ENCODE measurements at places on chromosomes 6 and 20.

DNA sequence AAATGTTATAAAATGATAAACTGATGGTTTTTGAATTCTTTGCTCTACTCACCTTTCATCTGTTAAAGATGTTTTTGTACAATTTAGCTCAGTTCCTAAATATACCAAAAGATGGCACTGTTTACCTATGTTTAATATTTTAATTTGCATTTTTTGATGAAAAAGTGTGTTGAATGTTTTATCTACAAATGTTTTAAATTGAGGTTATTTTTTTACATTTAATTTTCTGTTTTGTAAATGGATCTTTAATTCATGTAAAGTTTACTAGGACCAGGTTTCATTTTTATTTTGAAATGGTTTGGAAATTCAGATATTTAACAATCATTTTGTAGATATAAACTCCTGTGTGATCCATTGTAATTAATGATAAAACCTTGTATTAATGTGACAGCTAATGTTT, 30.0 kb downstream of the CDKAL1 start:
- no peak for DNase-seq

- no peak for DNase-seq
These were observed 28.6 kb downstream of the KIF25 start for GRCh38 chr6:168025831-168026710.

GRCh38 chr6:82144852-82145340, 102.6 kb downstream of the IBTK start:
- no peak for DNase-seq

- no peak for DNase-seq
These were observed 235.5 kb upstream of the KCNQ5 start for GRCh38 chr6:72386324-72386723.

GRCh38 chr20:42484335-42484734, 705.4 kb downstream of the PTPRT start:
- DNase-seq, result no peak

DNA sequence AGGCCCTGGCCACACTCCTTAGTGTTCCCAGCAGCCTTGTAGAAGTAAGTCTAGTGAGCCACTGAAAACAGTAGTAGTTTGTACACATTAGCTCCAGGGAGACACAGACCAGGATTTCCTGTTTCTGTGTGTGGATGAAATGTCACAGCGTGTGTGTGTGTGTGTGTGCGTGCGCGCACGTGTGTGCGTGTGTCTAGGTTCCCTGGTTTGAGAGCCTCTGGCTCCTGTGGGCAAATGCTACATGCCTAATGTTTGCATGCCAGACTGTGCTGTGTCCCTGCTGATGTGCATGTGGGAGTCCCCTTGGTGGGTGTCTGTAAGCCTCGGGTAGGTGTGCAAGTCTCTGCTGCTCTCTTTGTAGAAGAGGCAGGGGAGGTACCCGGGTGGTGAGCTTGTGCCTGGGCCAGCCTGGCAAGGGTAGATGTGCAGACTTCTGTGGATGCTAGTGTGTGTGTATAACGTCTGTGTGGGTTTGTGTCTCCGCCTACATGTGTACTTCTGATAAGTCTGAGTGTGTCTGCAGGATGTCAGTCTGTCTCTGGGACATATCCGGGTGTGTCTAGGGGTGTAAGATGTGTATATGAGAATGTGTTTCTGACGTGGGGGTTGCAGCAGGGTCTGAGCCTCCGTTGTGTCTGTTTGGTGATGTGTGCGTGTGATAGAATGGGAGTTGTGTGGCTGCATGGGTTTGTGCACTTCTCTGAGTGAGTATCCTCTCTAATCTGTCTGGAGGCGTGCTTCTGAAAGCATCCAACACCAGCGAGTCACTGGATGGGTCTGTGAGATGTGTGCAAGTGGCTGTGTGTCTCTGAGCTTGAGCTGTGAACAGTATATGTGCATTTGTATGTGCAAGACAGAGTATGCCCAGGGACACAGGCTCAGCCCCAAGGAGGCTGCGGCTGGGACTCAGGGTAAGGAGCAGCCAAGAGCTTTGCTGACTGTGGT, 19.0 kb upstream of the TLDC2 start:
- DNase-seq, result no peak

DNA sequence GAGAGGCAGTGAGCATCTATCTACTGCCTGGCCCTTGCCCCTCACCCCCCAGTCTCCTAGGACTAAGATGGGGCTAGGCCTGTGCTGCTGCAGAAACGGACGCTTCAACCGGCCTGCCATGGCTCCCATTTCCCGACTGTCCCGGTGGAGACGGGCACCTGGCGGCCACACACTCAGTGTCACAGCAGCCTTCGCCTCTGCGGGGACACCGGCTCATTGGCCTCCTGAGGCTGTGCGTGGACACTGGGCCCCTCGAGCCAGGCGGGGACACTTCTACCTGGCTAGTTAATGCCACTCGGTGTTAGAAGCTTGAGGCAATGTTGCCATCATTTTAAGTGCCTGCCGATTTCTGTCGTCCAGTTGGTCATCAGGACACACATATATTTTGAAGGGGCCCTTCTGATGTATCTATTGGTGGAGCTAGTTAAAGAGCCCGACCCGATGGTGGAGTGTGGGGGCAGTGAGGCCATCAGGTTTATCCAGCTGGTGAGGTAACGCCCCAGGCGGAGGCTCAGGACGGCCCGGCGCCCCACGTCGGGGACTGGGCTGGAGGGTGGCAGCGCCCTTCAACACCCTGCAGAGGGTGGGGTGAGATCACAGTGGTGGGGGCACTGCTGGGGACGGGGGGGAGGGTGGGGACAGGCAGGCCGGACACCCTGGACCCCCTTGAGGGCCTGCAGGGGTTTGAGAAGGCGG, 58.9 kb upstream of the GATA5 start:
- no peak for DNase-seq

GRCh38 chr6:21451546-21452013, 142.0 kb upstream of the SOX4 start:
- no peak for DNase-seq

DNA sequence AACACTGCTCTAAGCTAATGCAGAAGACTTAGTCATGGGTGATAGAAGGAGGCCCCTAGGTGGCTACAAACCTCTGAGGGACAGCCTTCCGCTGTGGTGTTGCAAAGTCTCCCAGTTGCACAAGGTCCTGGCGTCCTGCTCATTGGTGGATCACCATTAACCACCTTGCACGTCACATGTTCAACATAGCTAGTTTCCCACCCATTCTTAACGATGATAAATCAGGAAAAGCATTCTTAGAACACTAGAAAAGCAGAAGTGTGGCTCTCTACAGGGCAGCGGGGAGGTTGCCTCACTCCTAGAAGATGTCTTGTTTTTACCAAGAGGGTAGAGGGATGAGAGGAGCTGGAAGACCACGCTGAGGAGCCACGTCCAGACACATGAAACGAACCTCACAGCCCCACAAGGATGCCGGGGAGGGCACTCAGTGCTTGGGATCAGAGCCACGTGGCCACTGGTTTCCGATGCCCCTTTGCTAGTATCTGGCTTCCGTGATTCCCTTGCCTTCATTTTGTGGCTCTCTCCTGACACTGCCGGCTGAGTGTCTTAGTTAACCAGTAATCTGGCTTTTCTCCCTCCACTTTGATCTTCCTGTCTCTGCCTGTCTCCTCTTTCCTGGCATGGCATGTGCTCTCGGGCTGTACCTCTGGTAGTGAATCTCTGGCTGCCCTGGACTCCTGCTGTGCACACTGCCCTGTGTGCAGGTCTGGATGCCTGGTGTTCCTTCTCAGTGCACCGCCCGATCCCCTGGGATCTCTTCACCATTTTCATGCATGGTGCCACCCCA, 91.4 kb upstream of the NEDD9 start:
- DNase-seq, result no peak

GRCh38 chr6:75065523-75065922, 140.3 kb downstream of the COL12A1 start:
- DNase-seq, result no peak

DNA sequence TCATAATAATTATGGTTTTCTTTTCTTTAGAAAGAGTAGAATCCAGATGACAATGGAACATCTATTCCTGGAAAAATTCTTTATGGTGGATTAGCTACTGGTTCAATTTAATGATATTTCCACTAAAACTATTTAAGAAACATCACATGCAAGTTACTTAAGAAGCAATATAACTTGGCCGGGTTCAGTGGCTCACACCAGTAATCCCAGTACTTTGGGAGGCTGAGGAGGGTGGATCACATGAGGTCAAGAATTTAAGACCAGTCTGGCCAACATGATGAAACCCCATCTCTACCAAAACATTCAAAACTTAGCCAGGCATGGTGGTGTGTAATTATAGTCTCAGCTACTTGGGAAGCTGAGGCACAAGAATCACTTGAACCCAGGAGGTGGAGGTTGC, 65.9 kb upstream of the SMLR1 start:
- no peak for DNase-seq

GRCh38 chr20:40882152-40882551, 146.5 kb upstream of the TOP1 start:
- DNase-seq, result no peak

DNA sequence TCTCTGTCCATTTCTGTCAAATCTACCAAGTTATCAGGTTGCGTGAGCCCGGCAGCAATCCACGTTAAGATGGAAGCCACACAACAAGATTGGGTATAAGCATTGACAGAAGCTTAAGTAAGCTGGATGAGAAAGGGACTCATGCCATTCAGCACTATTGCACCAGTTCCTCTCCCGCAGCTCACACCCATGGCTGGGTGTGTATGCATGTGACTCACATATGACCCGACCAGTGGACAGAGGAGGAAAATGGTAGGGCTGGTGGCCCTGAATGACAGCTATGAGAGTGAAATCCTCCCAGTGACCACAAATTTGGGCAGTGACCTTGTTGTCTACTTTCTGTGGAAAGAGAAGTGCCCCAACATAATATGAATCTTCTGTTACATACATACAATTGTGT, 113.5 kb downstream of the OTOR start:
- DNase-seq, result no peak

DNA sequence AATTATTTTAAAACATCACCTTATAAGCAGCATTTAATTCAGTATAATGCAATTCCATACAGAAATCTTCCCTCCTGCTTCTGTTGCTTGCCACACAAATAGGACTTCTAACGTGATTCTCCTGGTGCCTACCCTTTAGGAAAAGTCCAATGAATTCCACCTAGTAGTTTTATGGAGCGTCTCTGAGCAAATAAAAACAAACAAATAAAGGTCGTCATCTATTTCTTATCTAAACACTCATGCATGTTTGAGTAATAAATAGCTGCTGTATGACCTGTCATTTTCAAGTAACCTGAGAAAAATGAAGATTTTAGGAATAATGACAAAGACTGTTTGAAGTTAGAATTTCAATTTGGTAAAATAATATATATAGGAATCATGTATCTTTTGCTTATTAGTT, 102.7 kb downstream of the BMP5 start:
- no peak for DNase-seq

DNA sequence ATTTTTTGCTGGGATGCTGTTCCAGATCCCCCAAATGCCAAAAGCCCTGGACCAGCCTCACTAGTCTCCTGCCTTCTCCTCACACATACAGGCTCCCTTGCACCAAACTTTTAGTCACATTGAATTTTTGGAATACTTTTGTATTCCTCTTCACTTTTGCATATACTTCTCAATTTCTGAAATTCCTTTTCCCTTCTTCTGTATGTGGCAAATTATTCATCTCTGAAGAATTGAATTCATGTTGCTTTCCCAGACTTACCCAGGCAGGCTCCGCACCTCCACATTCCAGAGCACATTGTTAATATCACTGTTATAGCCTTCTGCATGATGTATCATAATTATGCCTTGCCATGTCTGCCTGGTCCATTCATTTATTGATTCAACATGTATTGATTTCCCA, 255.3 kb upstream of the POU3F2 start:
- DNase-seq, result no peak

DNA sequence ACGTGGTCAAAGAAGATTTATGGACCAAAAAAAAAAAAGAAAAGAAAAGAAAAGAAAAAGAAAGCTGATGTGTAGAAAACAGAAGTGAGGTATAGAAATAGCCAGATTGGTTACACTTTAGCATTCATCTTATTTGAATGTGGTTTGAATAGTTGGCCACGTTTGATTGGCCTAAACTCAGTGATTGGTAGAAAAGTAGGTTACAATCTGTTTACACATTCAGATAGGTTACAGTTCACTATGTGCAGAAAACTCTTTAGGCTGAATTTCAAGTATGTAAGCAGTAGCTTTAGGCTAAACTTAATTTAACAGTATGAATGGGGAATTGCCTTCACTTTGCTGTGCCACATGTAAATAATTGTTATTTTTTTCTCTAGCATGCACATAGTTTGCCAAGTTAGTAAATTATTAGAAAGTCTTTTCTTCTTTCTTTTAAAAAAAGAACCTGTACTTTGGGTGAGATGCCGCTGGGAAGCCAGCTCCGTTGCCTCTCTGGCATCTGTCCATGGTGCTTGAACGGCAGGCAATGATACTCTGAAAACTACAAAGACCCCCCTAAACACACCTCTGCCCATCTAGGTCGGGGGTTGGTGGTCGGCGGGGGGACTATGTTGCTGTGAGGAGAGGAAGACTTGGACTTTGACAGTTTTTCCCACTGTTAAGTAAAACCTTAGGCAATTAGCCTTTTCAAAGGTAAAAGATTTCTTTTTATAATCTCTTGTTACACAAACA, 173.0 kb downstream of the AIG1 start:
- no peak for DNase-seq

- no peak for DNase-seq
These were observed 104.0 kb downstream of the COL12A1 start for GRCh38 chr6:75101896-75102295.
